A549 treated with ZK216348 at 1 μM for 4 hours (cell line): ENCODE measurements at places on chromosomes 1 and 21. TPM values are rescaled to one million over a fixed set of nuclear protein-coding genes. Genes with fewer than 3 reads are reported as not detected.

FCGR3B gene
- not detected in 5 replicates for total RNA-seq

PAQR6 gene
- total RNA-seq, result 2.9 to 5.5 TPM (median 3.4 TPM) in 5 replicates

ATP1A4 gene
- total RNA-seq, result not detected in 5 replicates

HCRTR1 gene
- not detected in 5 replicates for total RNA-seq

CCDC190 gene
- total RNA-seq, result not detected in 5 replicates

TMEM82 gene
- total RNA-seq, result not detected in 5 replicates

RIMS3 gene
- total RNA-seq, result 0.75 to 1.3 TPM (median 1.2 TPM) in 5 replicates

WNT3A gene
- 0.08 TPM in 1 of 5 replicates, not detected in the others for total RNA-seq

NR5A2 gene
- total RNA-seq, result 2.5 to 5.2 TPM (median 4.4 TPM) in 5 replicates

KCNA3 gene
- total RNA-seq, result not detected in 5 replicates

ZDHHC18 gene
- total RNA-seq, result 31.9 to 43.5 TPM (median 40.6 TPM) in 5 replicates

SEMA6C gene
- 0.59 to 2.2 TPM (median 1.5 TPM) in 5 replicates for total RNA-seq

AMY1C gene
- total RNA-seq, result not detected in 5 replicates

CD101 gene
- 0.24 to 0.58 TPM (median 0.47 TPM) in 5 replicates for total RNA-seq

CFAP107 gene
- total RNA-seq, result not detected in 5 replicates

IFI44 gene
- total RNA-seq, result 0.23 to 1.2 TPM (median 0.46 TPM) in 5 replicates

ALPL gene
- 0.14 to 0.68 TPM (median 0.41 TPM) in 5 replicates for total RNA-seq

AMY1B gene
- not detected in 5 replicates for total RNA-seq

KLHDC9 gene
- 1.1 to 2.2 TPM (median 2.0 TPM) in 5 replicates for total RNA-seq

OR2L8 gene
- not detected in 5 replicates for total RNA-seq

OR2T2 gene
- total RNA-seq, result not detected in 5 replicates

CYP4Z1 gene
- not detected in 5 replicates for total RNA-seq

AIRE gene
- total RNA-seq, result not detected in 5 replicates

HSD3B1 gene
- not detected in 5 replicates for total RNA-seq

TTC22 gene
- total RNA-seq, result not detected in 5 replicates

KRTAP13-2 gene
- not detected in 5 replicates for total RNA-seq
